Bone marrow (tissue), 2 donors: ENCODE measurements at places on chromosomes 1 and 21.

DNA sequence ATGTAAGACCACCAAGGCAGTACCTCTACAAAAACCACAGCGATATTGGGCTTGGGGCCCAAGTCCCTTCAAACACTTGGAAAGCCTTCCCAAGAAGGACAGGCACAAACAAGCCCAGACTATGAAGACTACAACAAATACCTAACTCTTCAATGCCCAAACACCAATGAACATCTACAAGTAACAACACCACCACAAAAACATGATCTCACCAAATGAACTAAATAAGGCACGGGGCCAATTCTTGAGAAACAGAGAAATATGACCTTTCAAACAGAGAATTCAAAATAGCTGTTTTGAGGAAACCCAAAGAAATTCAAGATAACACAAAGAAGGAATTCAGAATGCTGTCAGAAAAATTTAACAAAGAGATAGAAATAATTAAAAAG is 86.8 kb downstream of the COL24A1 start:
- no peak for DNase-seq

DNA sequence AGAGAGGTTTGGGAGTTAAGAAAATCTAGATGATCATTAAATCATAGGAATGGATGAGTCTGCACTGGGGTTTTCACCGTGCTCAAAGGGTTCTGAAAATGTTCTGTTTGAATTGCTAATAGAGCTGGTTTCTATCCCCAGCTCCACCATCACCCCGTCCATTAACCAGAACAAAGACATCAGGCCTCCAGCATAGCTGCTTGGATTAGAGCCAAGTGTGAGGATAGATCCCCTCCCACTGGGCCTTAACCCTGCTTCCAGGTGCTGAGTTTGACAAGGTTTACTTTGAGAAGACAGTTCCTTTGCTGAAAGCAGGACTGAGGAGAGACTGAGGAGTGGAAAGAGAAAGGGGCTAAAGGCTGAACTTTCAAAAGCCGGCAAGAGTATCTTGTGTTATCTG is 48.3 kb downstream of the MPZL1 start:
- DNase-seq = no peak

GRCh38 chr1:19824541-19824940 is 9.5 kb upstream of the RNF186 start:
- no peak for DNase-seq

- no peak for DNase-seq
These were observed 126.0 kb downstream of the NR5A2 start for GRCh38 chr1:200153277-200154055.

GRCh38 chr1:54016343-54017282 is 1.4 kb downstream of the LDLRAD1 start:
- no peak for DNase-seq

- DNase-seq = no peak
These were observed 218.5 kb downstream of the PTPRU start for GRCh38 chr1:29454616-29455380.

GRCh38 chr1:220879509-220880361 is 492 bp downstream of the HLX start:
- DNase-seq = no peak

DNA sequence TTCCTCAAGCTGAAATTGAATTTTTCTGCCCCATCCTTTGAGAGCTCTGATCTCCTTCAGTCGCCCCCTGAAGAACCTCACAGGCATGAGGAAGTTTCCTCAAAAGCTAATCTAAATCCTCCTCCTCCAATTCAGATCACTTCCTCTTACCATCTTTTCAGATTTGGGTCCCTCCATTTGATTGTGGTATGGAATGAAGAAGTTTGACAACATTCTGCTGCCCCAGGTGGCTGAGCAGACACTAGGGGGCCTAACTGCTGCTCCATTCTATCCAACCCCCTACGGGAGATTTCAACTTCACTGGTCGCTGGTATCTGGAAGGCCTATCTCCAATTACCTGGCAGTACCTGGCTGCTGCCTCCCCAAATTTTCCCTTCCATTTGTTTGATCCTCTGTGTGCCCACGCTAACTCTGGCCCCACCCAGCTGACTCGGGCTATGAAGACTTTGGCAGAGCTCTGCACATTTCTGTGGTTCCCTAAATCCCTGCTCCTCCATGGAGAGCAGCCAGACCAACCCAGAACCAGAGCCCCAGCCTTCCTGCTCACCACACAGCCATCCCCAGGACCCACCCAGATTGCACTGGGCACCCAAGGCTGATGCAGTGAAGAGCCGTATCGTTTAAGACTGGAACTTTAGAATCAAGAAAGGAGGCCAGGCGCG is 7.8 kb downstream of the IRF6 start:
- no peak for DNase-seq

DNA sequence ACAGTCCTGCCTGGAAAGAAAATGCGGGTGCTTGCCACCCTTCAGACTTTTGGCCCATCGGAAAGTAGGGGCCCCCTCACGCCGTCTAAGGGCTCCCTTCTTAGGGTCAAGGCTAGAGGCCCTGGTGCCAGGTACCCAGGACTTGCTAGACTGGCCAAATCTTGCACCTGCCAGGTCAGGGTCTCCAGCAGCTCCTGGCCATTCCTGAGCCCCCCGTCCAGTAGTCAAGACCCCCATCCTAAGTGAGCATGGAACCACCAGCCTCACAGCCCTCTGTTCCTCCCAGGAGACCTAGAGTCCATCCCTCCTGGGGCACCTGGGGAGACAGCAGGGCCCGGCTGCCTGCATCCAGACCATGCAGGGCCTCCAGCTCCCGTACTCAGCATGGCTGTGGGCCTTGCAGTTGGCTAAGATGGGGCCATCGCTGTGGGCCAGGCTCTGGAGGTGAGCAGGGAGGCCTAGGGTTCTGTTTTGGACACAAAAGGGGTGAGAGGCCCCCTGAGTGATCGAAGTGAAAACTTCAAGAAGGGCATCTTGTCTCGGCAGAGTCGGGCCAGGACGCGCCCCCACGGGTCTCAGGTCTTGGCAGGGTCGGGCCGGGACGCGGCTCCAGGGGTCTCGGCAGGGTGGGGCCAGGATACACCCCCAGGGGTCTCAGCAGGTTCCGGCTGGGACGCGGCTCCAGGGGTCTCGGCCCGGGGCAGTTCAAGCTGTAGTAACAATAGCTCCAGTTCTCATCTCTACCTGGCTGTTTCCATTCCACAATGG is 5.9 kb downstream of the FNDC10 start:
- no peak for DNase-seq

- DNase-seq = no peak
These were observed 47.1 kb downstream of the SLC9C2 start for GRCh38 chr1:173555651-173556305.

DNA sequence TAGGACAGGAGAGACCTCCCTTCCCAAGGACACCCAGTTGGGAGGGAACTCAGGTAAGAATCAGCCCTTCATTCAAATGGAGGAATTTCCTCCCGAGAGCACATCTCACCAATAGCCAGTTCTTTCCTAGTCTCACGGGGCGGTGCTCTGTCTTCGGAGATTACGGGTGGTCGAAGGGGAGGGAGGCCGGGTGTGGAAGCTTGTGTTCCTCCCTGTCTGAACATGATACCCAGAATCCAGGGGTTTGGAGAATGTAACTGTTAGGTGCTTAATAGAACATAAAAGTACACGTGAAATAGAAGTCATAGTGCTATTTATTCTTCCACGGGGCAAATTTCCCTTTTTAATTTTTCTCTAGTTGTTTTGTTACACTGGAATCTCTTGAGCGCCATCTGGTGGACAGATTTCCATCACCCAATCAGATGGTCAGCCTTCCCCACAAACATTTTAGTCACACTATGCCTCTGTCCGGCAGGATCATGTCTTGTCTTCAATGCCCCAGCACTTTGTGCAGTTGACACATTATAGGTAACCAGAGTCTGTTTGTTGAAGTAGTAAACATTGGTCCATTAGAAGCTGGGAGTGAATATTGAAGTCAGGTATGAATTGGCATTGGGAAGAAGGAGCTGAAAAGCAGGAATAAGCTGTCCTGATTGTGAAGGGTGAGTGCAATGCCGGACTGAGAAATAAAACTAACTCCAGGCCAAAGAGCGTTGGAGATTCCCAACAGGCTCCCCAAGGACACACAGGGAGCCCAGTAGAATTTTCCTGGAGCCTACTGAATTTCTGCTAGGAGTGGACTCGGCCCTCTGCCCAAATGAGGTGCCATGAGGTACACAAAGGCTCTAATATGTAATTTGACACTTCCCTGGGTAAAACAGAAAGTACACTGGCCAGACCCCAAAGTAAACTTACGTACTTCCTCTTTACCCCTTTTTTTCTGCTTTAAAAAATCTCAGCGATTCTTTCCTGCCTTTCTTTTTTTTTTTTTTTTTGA is 27.6 kb upstream of the ZNF697 start:
- peak; percentile 39 for DNase-seq

DNA sequence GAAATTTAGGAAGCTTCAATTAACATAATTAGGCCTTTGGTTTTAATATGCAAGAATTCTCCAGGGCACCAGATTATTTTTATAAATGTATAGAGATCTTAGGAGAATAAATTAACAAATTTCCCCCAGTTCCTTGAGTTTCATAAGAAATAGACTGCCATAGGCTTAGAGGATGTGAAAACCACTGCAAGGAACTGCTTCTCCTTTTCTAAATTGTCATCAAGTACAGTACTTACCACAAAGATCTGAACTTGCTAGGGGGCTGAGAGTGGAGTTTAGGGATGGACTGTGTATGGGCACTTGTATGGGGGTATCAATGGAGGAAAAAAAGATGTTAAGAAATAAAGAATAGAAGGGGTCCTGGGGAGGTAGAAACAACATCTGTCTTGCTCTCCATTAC is 31.1 kb downstream of the LHX8 start:
- no peak for DNase-seq

GRCh38 chr1:180946541-180947498 is 34.1 kb downstream of the KIAA1614 start:
- DNase-seq = no peak

- peak; percentile 38 for DNase-seq
These were observed 56.2 kb upstream of the RASAL2 start for GRCh38 chr1:178037510-178038253.

GRCh38 chr1:28109639-28110038 is 21.2 kb upstream of the EYA3 start:
- no peak for DNase-seq

DNA sequence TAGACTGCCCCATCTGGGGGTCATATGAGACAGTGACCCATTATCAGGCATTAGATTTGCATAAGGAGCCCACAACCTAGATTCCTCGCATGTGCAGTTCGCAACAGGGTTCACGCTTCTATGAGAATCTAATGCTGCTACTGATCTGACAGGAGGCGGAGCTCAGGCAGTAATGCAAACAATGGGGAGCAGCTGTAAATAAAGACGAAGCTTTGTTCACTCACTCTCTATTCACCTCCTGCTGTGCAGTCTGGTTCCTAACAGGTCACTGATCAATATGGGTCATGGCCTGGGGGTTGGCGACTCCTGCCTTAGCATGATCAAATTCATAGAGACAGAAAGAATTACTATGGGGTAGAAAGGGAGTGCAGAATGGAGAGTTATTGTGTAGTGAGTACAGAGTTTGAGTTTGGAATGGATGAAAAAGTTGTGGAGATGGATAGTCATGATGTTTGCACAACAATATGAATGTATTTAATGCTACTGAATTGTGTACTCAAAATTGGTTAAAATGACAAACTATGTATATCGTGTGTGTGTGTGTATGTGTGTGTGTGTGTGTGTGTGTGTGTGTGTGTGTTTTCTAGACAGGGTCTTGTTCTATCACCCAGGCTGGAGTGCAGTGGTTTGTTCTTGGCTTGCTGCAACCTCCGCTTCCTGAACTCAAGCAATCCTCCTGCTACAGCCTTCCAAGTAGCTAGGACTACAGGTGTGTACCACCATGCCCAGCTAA is 42.2 kb downstream of the BTF3L4 start:
- DNase-seq = no peak

- no peak for DNase-seq
These were observed 152.9 kb downstream of the PGBD5 start for GRCh38 chr1:230273141-230273710.

GRCh38 chr1:27539901-27540861 is 50.2 kb upstream of the WASF2 start:
- no peak for DNase-seq

GRCh38 chr1:202172015-202172355 is 11.6 kb upstream of the PTPN7 start:
- DNase-seq = no peak

- no peak for DNase-seq
These were observed 5.2 kb downstream of the PPFIA4 start for GRCh38 chr1:203031467-203031866.

GRCh38 chr1:6612641-6613360 is 730 bp upstream of the PHF13 start:
- DNase-seq = no peak

- no peak for DNase-seq
These were observed at the start of gene PDE9A for GRCh38 chr21:42653231-42654061. Gene PDE9A, plus strand, starts transcription at chr21:42653621. Its CDS starts 194 bp downstream, at chr21:42653815.

DNA sequence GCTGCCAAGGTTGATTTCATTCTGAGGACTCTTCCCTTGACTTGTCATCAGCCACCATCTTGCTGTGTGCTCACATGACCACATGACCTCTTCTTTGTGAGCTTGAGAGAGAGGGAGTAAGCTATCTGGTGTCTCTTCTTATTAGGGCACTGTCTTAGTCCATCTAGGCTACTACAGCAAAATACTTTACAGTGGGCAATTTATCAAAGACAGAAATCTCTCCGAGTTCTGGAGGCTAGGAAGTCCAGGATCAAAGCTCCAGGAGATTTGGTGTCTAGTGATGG is 11.9 kb upstream of the RPS6KA1 start:
- DNase-seq = no peak

- no peak for DNase-seq
These were observed 7.2 kb upstream of the TACSTD2 start for GRCh38 chr1:58584082-58584895.

DNA sequence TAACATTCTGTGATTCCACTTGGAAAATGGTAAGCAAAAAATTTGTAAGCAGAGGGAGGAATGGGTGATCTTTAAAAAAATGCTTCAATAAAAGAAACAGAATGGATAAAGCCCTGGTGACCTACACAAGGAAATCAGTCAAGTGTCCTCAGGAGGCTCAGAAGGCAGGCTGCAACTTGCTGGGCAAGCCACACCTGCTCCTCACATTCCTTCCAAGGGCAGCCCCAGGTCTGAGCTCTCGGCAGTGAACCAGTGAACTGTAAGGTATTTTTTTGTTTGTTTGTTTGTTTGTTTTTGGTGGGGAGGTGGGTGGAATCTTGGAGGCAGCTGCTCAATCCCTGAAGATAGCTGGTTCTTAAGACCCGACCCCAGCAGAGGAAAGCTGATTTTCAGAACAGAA is 4.4 kb downstream of the TACSTD2 start:
- DNase-seq = no peak

- DNase-seq = no peak
These were observed 4.6 kb upstream of the CDCP2 start for GRCh38 chr1:54157401-54157800.
